ENCODE measurements at places on chromosomes 12 and 14.

GRCh38 chr12:40691913-40692764 lies at the start of gene CNTN1:
TSS of gene CNTN1 (plus strand) at chr12:40692439.
- DNase-seq, result no peak

DNA sequence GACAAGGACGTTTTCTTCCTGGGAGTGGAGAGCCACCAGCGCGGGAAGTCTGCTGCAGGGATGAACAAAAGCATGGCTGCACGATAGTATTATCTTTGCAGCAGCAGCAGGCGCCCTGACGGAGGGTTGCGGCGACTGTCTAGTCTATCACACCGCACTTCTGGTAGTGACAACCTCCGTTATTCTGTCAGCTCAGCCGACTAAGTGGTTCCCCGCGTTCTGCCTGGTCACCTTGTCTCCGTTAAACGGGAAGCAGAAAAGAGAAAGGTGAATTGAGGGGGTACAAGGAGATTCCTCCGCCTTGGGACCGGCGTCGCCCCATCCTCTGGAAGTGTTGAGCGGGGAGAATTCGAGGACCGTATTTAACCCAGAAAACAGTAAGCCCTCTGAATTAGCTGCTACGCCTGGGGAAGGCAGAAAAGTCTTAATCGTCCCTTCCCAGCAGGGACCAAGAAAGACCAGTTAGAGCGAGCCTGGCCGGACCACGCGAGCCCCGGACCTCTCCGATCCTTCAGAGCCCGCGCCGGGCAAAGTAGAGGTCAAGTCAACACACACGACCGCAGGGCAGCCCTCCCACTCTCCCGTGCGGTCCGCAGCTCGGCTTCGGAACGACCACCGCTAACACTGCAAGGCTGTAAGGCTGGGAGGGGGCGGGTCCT lies 536 bp upstream of the DAAM1 start:
- DNase-seq, result no peak

DNA sequence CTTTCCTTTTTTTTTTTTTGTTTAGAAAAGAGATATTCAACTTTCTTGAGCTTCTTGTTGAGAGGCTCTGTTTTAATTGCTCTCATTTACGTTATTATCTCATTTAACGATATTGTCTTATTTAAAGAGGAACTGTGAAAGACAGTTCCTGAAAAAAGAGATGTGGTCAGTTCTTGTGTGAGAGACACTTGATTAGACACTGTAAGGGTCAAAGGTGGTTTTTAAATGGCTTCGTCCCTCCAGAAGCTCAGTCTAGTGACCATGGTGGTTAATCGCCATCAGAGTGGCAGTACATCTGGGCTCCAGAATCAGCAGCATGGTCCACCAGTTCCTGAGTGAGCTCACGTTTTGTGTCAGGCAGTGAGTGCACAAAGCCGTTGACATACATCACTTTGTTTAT lies 57.9 kb upstream of the KCNA5 start:
- DNase-seq, result no peak

- DNase-seq, result no peak
These were observed 379.2 kb downstream of the BTG1 start for GRCh38 chr12:91766454-91766853.

DNA sequence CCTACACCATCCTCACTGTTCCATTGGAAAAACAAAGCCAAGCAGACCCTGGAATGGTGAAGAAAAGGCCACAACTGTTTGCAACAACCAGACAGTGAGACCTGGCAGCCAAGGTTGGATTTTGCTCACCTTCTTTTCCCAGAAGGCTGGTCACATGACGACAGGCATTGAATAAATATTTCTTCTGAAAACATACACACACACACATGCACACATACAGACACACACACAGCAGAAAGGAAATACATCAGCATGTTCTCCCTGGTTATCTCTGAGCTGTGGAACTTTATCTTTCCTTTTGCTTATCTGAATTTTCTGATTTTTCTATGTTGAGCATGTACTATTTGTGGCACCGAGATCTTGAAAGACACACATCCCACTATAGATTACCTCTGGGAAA lies 38.0 kb upstream of the CCDC60 start:
- DNase-seq, result no peak

- no peak for DNase-seq
These were observed 96.8 kb upstream of the DIO3 start for GRCh38 chr14:101464310-101464983.

DNA sequence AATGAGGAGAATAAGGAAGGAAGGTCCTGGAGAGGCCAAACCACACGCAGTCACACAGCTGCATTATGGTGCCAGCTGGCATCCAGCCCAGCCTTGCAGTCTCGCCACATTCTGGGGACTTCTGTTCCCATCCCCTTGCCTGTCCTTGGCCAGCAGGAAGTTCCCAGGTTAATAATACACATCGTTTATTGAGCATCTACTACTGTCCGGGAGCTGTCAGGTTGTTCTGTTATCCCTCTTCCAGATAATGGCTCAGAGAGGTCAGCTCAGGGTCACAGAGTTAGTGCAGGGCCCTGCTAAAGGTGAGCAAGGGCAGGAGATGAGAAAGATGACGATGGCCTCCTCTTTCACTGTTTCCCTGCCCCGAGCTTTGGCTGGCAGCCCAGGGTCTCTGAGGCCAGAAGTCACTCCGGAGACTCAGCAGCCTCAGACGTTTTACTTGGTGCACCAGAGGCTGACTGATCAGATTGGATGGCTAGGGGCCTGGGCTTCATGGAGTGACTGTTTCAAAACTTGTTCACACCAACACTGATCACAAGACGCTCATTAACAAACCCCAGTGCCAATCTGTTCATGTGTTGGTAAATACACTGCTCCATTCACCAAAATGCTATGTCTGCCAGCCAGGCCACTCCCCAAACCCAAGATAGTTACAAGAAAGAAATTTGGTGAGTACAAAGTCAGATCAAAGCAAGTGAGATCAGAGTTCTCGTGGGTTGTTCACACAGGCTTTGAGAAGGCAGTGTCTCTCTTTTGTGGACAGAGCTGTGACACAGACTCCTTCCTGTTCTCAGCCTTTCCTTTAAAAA lies 79.2 kb downstream of the B4GALNT3 start:
- DNase-seq, result no peak

DNA sequence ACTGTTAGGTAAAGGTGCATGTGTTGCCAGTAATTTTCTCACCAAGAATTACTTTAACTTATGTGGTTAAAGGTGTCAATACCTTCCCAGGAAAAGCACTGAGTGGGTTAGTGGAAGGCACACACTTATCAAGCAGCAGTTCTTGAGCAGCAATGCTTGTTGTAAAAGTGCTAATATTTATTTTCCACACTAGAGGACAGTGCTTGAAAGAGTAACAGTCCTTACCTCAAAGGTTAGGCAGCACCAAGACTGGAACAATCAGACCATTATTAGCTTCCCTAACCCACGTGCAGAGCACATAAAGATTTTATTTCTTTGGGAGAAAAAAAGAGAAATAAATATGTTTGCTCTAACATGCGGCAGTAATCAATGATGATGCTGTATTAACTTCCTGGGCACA lies 48.8 kb upstream of the KRR1 start:
- DNase-seq, result no peak

- no peak for DNase-seq
These were observed 399.4 kb downstream of the C12orf75 start for GRCh38 chr12:105729926-105730325.

- no peak for DNase-seq
These were observed 2.4 kb downstream of the E2F7 start for GRCh38 chr12:77062846-77063461.

- no peak for DNase-seq
These were observed 193.5 kb upstream of the CNOT2 start for GRCh38 chr12:70049596-70050360.

DNA sequence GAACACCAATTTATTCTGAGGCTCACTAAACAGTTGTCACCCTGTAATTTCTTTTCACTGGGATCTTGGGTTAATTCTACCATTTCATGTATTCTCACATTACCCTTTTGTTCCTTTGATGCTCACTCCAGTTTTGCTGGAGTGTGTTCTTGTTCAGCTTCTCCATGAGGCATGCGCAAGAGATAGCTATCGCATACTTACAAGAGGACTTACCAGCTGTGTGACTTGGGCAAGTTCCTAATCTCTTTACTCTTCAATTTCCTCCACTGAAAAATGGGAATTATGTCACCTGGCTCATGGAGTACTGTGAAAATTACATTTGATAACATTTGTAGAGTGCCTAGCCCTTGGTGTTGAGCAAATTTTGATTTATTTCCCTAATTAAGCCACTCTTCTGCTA lies 56.5 kb upstream of the JDP2 start:
- no peak for DNase-seq

DNA sequence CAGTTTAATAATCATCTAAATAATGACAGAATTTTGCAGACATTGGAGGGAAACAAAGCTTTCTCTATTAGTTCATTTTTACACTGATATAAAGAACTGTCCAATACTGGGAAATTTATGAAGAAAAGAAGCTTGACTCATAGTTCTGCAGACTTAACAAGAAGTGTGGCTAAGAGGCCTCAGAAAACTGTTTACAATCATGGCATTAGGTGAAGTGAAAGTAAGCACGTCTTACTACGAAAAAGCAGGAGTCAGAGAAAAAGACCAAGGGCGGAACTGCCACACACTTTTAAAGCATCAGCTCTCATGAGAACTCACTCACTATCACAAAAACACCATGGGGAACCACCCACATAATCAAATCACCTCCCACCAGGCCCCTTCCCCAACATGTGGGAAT lies 804.4 kb downstream of the FLRT2 start:
- no peak for DNase-seq

DNA sequence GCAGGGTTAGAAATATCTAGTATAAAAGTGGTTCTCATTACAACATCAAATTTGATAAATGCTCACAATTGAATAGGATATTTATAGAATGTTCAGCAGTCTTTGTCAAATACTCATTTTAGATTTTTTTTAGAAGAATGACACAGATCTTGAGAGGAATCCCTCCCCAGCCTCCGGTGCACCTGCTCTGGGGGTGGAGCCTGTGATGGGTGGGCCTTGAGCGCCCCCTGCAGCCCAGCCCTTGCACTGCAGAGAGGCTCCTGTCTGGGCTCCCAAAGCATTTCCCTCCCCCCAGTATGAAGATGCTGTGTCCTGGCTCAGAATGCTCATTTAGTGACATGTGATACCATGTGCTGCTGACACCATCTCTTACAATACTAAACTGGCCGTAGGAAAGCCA lies 792.3 kb downstream of the TMEM121 start:
- DNase-seq, result peak; percentile 36

DNA sequence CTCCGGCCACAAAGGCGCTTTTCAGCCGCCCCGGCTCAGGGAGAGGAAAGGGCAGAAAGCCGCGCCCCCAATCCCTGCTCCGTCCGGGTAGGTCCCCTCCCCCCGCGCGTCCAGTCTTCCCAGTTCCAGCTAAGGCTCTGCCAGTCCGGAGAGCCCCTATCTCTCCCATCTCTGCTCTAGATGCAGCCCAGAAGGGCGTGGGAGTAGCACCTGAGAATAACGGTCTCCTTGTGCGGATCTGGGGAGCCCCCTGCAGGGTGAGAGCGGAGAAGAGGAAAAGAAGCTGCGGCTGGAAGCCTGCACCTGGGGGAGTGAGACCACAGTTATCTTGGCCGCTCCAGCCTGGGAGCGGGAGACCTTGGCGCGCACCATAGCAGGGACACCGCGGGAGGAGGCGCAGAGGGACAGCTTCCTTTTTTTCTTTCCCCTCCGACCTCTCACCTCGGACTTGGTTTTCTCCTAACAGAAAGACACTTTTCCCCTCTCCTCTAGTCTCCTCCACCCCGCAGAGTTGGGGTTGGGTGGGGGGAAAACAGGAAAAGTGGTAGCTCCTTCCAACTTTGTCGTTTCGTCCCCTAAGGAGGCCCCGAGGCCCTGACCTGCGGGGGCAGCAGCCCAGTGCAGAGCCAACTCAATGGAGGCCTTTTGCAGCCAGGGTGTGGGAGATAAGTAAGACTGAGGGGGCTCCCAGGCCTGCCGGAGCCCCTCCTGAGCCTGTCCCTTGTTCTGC lies 2.4 kb downstream of the DHH start:
- DNase-seq, result peak; percentile 48

DNA sequence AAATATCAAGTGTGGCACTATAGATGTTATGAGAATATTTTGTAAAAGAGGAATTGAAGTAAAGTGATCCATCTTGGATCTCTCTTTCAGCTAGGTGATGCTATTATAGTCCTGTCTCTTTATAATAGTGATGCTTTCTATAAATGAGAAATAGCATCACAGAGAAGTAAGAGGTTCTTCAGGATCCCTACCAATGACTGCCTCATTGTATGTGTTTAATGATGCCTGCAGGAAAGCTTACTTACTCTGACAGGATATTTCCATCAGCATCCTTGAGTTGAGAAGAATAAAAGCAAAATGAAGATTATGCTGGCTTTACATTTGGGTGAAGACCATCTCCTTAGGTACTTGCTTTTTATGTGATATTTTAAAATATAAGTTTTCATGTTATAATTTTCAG lies 846.0 kb upstream of the LRFN5 start:
- DNase-seq, result no peak

- DNase-seq, result no peak
These were observed 53.5 kb downstream of the PIWIL1 start for GRCh38 chr12:130391186-130391585.

- DNase-seq, result no peak
These were observed 66.4 kb upstream of the STK38L start for GRCh38 chr12:27177706-27178105.

- DNase-seq, result no peak
These were observed 225.4 kb downstream of the BTG1 start for GRCh38 chr12:91920276-91920675.

- no peak for DNase-seq
These were observed 70.0 kb downstream of the PPP2R5E start for GRCh38 chr14:63472986-63473788.

GRCh38 chr12:31321186-31321896 lies 4.6 kb downstream of the SINHCAF start:
- DNase-seq, result no peak

- no peak for DNase-seq
These were observed 25.5 kb upstream of the CCDC91 start for GRCh38 chr12:28164644-28165275.

DNA sequence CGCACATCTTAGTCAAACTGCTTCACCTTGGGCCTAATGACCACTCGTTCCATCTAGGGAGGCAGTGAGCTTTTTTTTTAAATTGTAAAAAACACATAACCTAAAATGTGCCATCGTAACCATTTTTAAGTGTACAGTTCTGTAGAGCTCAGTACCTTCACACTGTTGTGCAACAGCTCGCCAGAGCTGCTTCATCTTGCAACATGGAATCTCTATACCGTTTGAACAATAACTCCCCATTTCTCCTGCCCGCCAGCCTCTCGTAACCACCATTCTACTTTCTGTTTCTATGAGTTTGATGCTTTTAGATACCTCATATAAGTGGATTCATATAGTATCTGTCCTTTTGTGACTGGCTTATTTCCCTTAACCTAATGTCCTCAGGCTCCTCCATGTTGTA lies 196.2 kb downstream of the CHST11 start:
- no peak for DNase-seq

DNA sequence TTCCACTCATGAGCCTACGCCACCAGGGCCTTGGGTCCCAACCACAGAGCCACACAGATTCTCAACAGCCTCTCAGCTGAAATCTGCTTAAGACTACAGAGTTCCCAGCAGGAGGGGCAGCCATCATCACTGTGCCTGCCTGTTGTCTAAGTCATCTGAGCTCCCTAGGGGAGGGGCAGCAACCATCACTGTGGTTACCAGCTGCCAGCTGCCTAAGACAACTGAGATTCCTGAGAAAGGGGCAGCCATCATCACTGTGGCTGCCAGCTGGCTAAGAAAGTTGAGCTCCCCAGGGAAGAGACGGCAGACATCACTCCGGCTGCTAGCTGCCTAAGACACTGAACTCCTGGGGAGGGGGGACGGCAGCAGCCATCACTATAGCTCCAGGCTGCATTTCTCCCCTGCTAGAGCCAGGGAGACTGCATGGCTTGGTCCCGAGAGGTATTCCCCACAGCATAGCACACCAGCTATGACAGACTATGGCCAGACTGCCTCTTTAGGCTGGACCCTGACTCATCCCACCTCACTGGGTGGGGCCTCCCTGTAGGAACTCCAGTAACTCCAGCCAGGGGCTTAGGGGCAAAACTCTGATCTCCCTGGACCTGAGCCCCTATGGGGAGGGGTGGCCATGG lies 37.2 kb upstream of the C14orf132 start:
- no peak for DNase-seq
